Activated CD8-positive, alpha-beta memory T cell treated with anti-CD3 and anti-CD28 coated beads for 48 hours (primary cell): ENCODE measurements at places on chromosomes 12 and 14.
A peak's percentile ranks its signal among the peaks of the same experiment; 100 is the strongest.

GRCh38 chr14:82549306-82549990, 1015.8 kb upstream of the SEL1L start:
- no peak for DNase-seq

DNA sequence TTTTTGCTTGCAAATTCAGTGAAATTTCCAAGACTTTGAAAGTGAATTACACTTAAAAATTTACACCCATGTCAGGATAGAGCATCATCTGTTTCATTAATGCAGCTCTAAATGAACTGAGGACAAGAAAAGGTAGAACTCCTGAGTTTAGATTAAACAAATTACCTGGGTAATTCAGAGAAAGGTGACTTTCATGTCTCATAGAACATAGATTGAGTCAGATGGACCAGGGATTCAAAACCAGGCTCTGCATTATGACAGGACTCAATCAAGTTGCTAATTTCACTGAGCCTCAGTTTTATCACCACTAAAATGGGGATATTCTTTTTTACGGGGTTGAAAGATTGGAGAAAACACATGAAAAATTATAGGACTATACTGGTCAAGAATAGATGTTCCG, 4.5 kb downstream of the ARHGDIB start:
- no peak for DNase-seq

GRCh38 chr12:96157427-96157826, 36.7 kb upstream of the ELK3 start:
- DNase-seq: no peak

- no peak for DNase-seq
Measured at GRCh38 chr12:65510584-65511050, 232.1 kb downstream of the MSRB3 start.

GRCh38 chr12:52534482-52534881, 14.3 kb upstream of the KRT5 start:
- no peak for DNase-seq

DNA sequence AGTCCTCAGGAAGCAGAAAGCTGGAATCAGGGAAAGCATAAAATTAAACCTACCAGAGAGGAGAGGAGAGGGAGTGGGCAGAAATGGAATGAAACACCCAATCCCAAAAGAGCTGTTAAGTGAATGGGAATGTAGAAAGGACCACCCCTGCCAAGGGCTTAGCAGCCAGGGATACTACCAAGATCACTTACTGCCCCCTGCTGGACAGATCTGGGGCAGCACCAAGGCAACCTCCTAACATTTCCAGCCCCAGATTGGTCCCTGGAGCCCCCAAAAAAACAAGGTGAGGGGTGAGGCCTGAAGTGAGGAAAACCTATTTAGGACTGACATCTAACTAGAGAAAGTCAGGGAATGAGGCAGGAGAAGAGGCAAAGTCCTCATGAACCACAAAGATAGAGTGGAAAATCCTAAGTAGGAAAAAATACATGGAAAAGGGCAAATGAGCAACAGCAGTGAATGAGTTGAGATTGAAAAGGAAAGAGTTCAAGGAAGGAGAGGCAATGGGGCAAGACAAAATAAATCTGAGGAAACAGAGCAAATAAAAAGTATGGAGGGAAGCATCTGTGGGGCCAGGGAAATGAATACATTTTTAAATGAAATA, 11.2 kb upstream of the FKBP11 start:
- DNase-seq: peak; percentile 75

- no peak for DNase-seq
Measured at GRCh38 chr14:78581229-78581628, 411.1 kb downstream of the NRXN3 start.

GRCh38 chr12:46108721-46109120, 118.3 kb upstream of the SCAF11 start:
- DNase-seq: no peak

GRCh38 chr14:102579696-102580549, 12.5 kb upstream of the RCOR1 start:
- no peak for DNase-seq

- DNase-seq: no peak
Measured at GRCh38 chr14:88746052-88746451, 46.7 kb downstream of the EML5 start.

GRCh38 chr12:53820514-53821306, 68.9 kb upstream of the CISTR start:
- DNase-seq: no peak

- DNase-seq: no peak
Measured at GRCh38 chr12:32344047-32344446, 55.3 kb upstream of the FGD4 start.

- no peak for DNase-seq
Measured at GRCh38 chr12:72011374-72011773, 72.7 kb downstream of the TPH2 start.

DNA sequence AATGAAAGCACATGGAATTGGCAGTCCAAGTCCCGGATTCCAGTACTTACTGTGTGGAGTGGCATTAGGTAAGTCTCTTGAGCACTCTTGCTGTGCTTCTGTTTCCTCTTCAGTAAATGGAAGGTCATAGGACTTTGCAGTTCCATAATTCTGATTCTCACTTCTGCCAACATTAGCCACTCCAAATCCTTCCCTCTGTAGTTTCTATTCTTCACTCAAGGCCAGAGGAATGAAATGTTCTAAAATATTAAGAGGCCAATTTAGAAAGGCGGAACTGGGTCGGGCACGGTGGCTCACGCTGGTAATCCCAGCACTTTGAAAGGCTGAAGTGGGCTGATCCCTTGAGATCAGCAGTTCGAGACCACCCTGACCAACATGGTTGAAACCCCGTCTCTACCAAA, 19.8 kb upstream of the SLC5A8 start:
- no peak for DNase-seq

GRCh38 chr12:111093428-111094142, 173.2 kb upstream of the MYL2 start:
- no peak for DNase-seq

- no peak for DNase-seq
Measured at GRCh38 chr12:113788020-113788856, 177.9 kb downstream of the RBM19 start.

GRCh38 chr12:19915392-19916195, 452.7 kb upstream of the PDE3A start:
- DNase-seq: no peak

DNA sequence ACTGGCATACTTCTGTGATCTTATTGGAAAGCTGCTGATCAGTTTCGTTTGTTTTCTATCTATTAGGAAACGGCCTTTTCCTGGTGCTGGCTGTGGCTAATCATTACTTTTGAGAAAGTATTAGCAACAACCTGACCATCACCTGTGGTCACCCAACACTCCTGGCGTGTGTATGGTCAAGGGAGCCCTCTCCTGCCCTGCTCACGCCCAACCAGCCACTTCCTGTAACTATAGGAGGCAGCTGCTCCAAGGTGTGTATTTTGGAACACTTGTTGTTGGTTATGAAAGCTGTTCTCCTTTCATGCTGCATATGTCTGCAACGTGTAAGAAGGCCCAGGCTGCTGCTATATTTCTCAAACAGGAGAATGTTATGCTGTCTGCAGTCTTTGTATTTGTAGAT, 1582.8 kb downstream of the AACS start:
- no peak for DNase-seq

GRCh38 chr12:4562034-4562657, at the start of gene DYRK4:
Gene DYRK4, plus strand, starts transcription at chr12:4562208. Its CDS starts 38 bp downstream, at chr12:4562246.
- no peak for DNase-seq

DNA sequence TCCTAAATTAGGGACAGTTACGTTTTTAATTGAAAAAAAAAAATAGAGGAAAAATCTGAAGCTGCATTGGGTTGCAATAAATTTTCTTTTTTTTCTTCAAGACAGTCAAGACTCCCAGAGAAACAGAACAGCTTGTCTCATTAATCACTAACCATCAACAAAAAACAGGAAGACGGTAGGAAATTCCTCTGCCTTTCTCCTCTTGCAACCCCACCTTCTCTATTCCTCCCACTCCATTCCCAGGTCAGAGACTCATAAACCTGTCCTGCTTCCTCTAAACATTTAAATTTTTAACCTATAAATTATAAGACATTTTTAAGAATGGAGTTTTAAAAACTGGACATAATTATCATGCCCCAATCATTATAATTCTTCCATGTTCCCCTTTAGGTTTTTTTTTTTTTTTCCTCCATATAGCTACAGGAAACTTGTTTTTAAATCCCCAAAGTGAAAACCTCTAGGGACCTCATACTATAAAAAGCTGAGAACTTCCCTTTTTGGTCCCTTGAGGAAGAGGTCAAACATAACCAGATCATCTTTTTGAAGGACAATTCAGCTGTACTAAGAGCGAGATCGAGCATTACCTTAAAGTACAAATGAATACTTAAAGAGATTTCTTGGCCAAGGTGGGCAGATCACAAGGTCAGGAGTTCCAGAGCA, 36.0 kb downstream of the CPM start:
- DNase-seq: no peak

DNA sequence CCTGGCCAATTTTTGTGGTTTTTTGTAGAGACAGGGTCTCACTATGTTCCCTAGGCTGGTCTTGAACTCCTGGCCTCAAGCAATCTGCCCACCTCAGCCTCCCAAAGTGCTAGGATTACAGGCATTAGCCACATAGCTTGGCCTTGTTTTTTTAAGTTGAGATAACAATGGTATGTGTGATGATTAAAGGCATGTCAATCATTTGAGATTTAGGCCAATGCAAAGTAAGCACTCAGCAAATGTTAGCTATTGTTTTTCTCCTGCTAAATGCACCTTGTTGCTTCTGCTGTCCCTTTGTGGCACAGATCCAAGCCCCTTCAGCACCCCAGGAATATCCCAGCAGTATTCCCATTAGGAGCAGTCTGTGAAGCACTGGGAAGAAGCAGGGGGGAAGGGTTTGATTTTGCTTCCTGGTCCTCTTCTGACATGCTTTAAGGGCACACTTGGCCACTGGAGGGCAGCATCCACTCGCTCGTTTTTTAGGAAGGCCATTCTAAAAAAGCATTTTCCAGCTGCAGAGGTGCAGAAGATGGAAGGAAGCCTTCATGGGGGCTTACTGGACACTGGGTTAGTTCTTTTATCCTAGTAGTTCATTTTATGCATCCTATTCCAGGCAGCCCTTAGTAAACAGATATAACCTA, 70.2 kb upstream of the ZFP36L1 start:
- DNase-seq: no peak

DNA sequence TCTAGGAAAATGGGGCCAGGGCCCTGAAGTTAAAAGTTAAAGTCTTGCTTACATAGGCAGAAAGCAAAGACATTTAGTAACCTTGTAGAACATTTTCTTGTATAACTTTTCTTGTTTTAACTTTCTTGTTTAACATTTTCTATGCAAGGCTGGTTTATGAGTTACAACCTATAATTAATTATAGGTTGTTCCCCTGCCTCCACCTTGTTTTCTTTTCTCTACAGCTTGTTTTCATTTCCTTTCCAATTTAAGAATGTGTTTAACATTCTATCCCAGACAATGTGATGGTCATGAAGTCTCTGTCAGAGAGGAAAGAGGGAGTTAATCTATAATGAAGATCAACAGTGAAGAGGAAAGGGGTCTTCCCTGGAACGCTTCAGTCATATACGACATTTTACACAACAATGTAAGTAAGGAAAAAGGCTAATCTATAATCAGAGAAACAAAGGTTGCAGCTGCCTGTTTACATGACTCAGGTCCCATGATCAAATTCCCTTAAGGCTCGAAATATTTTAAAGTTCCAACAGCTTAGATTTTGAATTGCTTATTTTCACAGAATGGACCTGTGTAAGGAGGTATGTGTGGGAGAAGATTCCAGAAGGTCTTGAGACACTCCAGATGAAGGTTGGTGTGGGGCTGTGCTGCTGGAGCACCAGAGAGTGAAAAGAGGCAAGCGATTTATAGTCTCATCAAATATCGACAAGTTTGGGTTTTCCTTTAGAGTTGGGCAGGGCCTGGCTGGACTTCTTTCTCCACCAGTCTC, 34.2 kb upstream of the TCL1B start:
- no peak for DNase-seq

DNA sequence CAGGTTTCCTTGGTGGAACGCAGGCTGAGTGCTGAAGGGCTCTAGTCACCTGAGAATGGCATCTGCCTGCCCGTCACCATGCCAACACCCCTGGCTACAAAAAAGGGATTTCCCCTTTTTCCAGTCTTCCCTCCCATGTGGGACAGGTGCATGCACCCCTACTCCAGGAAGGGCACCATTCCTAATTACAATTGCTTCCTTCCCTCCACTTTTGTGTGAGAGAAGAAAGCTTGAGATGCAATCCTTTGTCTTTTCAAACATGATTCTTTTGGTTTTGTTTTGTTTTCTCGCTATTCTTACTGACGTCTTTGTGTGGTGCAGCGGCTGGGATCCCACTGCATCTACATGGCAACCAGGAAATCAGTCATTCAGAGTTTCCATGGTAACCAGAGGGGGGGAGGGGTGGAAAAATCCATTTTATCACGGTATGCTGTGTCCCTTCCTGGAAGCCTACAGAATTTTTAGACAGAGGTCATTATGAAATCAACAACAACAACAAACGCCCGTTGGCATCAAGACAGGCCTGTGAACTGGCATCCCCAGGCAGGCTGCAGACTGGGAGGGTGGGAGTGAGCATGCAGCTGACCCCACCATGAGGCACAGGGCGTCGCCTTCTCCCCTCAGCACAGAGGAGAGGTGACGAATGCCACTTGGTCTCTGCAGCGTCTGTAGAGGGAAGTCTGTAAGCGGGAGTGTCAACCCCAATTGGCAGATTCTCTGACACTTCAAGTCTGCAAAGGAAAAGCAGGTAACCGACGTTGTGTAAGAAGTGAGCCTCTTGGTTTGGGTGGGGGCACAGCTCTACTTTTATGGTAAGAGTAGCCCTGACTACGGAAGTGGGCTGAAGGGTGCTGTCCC, 13.6 kb upstream of the GNG2 start:
- peak; percentile 79 for DNase-seq

DNA sequence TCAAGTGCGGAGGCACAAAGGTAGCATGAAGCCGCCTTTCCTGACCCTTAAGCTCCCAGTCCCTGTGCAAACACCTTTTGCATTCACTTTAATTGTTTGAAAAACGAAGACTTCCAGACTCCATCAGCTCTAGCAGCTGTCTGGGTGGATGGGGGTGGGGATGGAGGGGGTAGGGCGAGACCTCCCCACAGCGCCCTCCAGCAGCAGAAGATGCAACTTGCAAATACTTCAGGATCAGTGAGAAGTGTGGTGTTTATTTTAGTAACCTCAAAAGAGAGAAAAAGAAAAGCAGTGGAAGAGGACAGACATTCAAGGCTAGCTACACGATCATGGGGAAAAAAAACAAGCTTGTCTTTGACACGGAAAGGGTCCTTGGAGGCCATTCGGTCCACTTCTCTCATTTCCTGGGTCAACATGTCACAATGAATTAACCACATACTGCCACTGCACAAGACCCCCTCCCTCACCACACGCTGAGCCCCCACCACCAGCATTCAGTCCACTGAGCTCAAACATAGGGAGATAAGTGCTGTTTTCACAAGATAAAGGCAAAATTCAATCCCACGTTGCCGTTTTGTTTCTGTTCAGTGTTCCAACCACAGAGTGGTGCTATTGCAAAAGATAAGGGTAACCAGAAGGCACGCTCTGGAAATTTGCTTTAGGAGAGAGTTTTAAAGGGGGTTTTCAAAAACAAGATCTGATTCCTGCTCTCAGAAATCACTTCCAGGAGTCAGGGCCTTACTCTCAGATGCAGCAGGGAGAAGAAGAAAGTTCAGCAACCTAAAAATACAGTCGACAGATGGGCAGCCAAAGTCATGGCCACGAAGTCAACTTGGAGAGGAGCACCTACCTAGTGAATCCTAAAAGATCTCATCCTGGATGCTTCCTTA, 3.3 kb upstream of the NTF3 start:
- no peak for DNase-seq

- DNase-seq: peak; percentile 4
Measured at GRCh38 chr14:96797582-96798349, 584 bp downstream of the VRK1 start.
